HCT116 (cell line): ENCODE measurements at places on chromosomes 3 and 15. TPM values are rescaled to one million over a fixed set of nuclear protein-coding genes. Genes with fewer than 3 reads are reported as not detected.

DNA sequence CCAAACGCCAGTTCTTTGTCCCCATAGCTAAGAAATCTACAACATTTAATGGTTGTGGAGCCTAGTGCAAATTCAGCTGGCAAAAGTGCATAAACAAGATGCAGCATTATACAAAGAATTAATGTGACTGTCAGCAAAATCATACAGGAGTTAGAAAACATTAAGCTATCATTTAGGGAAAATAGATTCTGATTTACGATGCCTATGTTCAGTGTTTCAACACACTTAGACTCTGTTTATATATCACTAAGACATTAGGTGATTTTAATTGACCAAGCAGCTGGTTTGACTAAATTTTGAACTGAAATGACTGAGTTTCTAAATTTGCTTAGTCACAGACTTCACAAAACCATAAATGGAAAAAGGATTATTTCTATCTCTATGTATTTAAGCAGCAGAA lies 1076.8 kb downstream of the TBL1XR1 start:
- DNase-seq: no peak

DNA sequence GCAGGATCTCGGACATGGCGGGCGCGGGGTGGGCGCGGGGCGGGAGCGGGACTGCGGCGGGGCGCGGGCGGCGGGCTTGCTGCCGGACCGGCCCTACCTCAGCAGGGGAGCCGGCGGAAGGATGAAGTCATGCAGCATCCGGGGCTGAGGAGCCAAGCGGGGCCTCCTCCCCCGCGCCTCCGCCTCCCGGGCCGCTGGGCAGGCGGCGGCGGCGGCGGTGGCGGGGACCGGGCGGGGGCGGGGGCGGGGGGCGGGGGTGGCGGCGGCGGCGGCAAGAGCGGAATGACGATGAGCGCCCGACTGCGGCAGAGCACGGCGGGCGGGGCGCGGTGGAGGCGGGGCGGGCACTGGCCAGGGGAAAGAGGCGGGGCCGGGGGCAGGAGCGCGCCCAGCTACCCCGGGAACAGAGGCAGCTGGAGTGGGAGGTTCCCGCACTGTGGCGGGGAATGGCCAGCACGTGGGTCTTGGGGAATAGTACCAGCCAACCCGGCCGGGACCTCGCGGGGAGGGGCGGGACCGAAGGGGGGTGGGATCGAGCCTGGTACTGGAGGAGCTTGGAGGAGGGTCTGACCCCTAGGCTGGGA lies at the start of gene CAMK2N2:
CAMK2N2 (minus strand) TSS at position 284 of the 584 bp plus-strand sequence; CDS start at position 16, 268 bp downstream.
- DNase-seq: no peak

MUC20 gene
- 2.4 TPM for total RNA-seq

GRCh38 chr15:75076277-75076676 lies 52.9 kb downstream of the PPCDC start:
- no peak for DNase-seq

- no peak for DNase-seq
These were observed 375.8 kb upstream of the ARL6 start for GRCh38 chr3:97388774-97389173.

DNA sequence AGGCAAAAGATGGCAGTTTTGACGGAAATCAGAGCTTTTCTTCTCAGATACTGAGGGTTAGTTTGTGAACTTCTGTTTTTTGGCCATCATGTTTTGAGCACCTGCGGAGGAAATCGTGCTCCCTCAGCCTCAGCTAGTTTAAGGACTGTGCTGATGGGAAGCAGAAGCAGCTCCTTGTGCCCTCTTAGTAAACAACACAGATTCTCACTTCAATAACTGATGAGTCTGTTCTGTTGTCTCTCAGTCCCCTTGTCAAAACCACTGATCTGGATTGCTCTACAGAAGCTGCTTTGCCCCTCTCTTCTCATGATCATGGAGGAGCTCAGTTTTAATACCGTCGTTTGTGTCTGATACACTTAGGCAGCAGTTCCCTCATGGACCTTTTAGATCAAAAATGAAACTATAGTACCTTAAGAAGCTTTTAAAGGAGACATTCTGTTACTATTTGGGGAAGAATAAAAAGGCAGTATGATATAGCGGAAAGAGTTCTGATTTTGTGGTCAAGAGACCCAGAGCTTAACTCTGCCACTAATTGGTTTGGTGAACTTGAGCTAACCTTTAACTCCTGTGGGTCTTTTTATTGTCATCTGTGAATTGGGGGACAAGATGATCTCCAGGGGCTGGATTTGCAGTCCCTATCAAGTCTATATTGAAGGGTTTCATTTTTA lies 152.6 kb downstream of the BBX start:
- no peak for DNase-seq

GRCh38 chr15:32825219-32825618 lies 107.4 kb downstream of the GREM1 start:
- DNase-seq: no peak

- DNase-seq: no peak
These were observed 324.7 kb downstream of the SHQ1 start for GRCh38 chr3:72523429-72524151.

FBXW12 gene
- not detected for total RNA-seq

DNA sequence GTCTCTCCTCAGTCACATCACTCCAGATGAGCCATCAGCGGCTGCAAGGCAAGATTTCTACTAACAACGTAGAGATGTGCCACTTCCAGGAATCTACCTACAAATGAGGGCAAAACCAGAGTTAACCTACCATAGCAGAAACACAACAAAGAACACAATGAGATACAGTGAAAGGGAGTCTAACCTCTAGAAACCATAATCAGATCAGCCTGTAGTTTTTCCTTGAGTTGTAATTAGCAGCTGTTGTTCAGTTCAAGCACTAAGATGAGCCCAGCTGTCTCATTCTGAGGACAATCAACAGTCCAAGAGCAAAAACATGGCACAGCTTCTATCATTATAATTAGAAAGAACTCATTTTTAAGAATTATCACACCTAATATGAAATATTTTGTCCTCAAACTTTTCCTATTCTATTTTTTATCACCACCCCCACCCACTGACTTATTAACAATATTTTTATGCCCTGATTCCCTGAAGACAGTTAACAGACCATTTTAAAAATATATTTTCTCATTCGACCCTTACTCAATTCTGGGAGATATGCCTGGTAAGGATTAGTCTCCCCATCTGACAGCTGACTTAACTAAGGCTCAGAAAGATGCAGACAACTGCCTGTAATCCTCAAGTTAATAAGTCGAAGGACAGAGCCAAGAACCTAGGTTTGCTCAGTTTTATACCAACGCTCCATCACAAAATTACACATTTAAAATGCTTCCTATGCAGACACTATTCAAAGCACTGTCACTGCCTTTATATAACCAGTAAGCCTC lies 50.1 kb downstream of the MAGI1 start:
- DNase-seq: no peak

- DNase-seq: no peak
These were observed 112.5 kb downstream of the RAP2B start for GRCh38 chr3:153274561-153274960.

ACAN gene
- not detected for total RNA-seq

EBLN2 gene
- 5.1 TPM for total RNA-seq

- no peak for DNase-seq
These were observed 4.0 kb upstream of the CCR1 start for GRCh38 chr3:46212101-46212500.

DNA sequence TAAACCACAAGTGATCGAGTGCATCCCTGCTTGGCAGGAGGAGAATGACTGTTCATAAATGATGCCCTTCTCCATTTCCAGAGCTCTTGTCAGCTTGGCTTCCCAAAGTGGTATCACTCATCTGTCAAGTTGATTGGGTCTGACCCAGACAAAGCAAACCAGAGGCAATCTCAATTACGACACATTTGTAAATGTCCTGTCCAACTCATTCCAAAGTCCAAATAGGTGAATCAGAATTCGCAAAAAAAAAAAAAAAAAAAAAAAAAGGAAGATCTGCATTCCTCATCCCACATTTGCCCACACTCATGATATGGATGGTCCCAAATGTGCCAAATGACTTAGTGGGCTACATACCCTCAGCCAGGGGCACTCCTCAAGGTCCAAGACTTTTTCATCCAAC lies 91.9 kb downstream of the LRRC3B start:
- no peak for DNase-seq

- no peak for DNase-seq
These were observed 64.5 kb upstream of the KLF13 start for GRCh38 chr15:31262143-31262530.

DNA sequence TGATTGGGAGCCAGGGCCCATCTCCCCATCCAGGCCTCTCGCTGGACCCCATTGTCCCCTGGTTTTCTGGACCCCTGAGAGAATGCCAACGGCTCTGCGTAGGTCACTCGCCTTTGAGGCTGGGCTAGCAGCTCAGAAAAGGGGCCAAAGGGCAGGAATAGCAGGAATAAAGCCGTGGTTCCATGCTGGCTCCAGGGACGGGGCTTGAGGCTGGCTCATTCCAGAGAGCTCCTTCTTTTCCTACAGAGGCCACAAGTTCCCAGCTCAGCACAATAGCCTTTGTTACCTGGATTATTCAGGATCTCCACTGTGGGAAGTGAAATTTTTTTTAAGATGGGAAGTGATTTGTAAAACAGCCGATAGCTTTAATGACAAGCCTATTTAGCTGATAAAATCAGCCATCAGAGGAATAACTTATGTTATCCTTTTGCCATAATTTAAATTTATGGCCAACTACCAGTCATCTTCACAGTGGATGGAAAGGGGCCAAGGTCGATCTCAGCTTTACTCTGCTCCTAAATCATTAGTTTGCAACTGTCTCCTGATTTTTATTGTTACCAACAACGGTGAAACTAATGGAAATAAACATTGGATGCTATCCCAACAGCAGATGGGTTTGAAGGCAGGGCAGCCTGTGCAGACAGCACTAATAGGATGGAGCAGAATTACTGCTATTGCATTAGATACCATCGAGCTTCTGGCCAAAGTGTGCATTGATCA lies 124.3 kb downstream of the TMEM266 start:
- DNase-seq: no peak

POU1F1 gene
- not detected for total RNA-seq

DNA sequence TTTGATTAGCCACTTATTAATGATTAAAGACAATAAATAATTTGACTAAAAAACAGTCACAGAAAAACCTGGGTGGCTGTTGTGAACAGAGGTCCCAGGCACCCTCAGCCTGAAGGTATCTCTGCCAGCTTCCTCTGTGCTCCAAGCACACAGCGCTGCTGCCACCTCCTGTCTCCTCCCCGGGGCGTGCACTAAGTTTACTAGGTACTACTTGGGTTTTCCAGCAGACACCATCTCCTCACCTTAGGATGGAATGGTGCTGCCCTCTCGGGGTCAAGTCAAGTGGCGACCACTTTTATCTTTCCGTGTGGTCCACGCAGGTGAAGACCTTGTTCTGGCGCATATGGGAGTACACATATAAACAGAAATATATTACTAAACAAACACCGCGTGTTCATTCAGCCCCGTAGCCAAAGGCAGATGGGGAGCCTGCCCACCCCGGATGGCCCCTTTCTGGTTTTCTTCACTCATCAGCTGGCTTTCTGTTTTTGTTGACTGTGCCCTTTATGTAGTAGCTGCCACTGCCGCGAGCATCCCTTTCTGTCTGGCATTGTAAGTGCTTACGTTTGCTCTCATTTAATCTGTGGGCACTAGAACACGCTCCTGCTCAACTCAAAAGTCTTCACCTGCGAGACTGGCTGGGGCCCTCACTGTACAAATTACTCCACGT lies 128.0 kb downstream of the LRIG1 start:
- no peak for DNase-seq

GRCh38 chr3:169528289-169528688 lies 135.2 kb downstream of the MECOM start:
- no peak for DNase-seq

PPARG gene
- total RNA-seq: 71.6 TPM

DNA sequence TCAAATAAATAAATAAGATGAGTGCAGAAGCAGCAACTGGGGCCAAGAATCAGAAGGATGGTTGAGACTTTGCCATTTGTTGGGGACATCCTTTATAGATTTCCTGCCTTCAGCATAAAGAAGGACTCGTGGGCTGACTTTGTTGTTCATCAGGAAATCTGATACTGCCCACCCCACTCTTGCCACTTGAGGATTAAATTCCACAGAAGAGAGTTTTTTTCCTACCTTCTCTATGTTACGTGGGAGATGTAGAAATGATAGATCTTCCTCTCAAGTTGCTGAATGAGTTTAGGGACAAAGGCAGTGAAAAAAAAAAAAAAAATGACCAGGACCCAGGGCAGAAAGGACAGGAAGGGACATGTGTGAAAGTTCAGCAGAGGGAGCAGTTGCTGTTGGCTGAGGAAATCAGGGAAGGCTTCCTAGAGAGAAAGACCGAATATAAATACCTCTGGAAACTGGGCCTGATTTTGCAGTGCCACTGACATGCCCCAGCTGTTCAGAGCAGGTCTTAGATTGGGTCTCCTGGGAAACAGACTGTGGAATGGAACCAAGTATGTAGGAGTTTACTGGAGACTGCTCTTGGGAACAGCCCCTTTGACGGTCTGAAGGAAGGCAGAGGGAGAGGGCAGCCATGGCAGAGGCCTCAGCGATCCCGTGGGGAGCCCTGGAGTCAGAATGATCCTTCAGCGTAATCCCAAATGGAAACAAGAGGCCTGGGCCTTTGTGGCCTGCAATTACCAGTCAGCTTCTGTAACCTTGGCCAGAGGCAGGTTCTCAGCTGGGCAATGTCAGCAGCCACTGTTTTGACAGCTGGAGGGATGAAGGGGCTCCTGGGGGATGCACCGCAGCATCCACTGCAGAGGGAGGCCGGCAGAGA lies 50.9 kb downstream of the C3orf20 start:
- no peak for DNase-seq

DNA sequence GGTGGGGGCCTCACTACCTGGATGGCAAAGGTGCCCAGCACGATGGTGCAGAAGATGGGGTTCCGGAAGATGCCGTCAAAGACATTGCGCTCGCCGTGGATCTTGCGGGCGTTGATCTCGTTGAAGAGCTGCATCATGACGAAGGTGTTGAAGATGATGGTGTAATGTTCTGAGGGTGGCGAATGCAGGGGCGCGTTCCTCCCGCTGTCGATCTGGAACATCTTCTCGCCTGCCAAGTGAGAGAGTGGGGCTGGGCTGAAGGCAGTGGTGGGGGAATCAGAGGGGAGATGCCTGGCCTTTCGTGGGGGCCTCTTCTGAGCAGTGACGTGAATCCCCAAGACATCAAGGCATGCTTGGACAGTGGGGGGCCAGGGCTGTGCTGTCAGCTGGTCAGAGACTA lies 19.6 kb upstream of the SEC13 start:
- no peak for DNase-seq

- DNase-seq: no peak
These were observed 11.3 kb upstream of the TRAK1 start for GRCh38 chr3:42079701-42080452.
